ENCODE measurements at places on chromosomes 16 and 17.

DNA sequence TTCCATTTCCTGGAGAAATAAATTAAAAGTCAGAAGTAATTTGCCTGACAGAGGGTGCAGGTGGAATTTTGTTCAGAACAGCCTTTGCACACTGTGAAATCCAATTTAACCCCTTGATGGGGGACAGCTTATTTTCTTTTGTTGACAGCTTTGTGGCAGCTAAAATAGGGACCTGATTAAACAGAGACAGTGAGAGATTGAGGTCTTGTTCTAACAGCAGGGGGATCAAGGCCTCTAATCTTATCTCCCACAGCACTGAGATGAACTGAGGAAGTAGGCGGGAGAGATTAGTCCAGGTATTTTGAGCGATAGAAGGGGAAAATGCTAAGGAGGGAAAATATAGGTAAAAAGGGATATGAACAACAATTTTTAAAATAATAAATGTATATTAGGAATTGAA is 1491.4 kb upstream of the GOT2 start:
- no peak for DNase-seq

GRCh38 chr17:17362540-17362930 is 59.4 kb downstream of the NT5M start:
- DNase-seq: no peak

DNA sequence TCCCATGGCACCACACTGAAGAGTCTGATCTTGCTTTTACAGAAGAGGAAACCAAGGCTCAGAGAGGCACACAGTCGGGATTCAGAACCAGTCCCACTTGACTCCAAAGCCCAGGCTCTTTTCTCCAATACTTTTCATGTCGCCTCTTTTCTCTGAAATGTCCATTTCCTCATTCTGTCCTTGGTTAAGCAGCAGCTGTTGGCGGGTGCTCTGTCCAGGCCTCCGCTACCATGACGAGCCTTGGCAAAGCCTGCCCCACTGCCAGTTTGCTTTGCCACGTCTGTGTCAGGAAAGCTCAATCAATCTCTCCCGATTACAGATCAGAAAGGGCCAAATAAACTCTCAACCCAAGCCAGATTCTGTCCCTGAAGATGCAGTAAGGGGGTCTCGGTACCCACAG is 9.1 kb upstream of the CEP295NL start:
- no peak for DNase-seq

- no peak for DNase-seq
Measured at GRCh38 chr17:28700830-28701492, 10.7 kb downstream of the PROCA1 start.
